ENCODE measurements at places on chromosomes 2 and 18. TPM values are rescaled to one million over a fixed set of nuclear protein-coding genes. Genes with fewer than 3 reads are reported as not detected.

DNA sequence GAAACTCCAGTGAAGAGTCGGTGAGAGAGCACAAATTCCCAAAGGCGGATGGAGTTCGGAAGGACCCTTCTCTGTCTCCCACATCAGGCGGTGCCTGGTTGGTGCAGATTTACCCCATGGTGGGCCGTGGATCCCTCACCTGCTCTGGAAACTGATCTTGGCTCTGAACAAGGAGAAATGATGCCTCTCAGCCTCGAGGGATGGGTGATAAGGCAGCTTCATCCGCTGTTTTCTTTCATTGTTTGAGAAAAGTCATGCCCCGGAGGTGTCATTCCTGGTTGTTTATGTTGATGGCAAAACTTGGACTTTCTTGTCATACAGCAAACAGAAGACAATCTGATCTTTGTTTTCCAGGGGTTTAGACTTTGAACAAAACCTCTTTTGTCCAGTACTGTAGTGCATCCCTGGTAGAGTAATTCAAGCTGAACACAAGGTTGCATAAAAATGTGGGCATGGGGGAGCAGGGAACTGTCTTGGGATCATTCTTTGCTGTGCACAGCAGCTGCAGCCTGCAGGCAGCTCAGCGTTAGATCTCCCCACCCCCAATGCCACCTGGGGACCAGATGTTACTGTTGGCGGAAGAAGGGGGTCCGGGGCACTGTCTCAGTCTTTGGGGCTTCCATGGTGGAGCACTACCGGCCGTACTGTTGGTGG lies 81.3 kb downstream of the NFATC1 start:
- DNase-seq, result peak; percentile 27
- H3K27ac ChIP-seq, result no peak overlapping the region
- no peaks in the 10 kb centered on the region for H3K27me3 ChIP-seq
- H3K4me3 ChIP-seq, result no peak overlapping the region
- H3K4me1 ChIP-seq, result no peaks in the 10 kb centered on the region

- H3K27ac ChIP-seq, result no peak overlapping the region
- no peak overlapping the region for H3K4me3 ChIP-seq
- H3K4me1 ChIP-seq, result no peaks in the 10 kb centered on the region
Observed at GRCh38 chr2:6813573-6813972, 52.1 kb downstream of the CMPK2 start.

GRCh38 chr2:198456418-198456817 lies 652.0 kb downstream of the PLCL1 start:
- no peaks in the 10 kb centered on the region for H3K27me3 ChIP-seq
- no peaks in the 10 kb centered on the region for H3K4me1 ChIP-seq
- DNase-seq, result no peak
- H3K36me3 ChIP-seq, result no peaks in the 10 kb centered on the region
- H3K27ac ChIP-seq, result no peak overlapping the region

DNA sequence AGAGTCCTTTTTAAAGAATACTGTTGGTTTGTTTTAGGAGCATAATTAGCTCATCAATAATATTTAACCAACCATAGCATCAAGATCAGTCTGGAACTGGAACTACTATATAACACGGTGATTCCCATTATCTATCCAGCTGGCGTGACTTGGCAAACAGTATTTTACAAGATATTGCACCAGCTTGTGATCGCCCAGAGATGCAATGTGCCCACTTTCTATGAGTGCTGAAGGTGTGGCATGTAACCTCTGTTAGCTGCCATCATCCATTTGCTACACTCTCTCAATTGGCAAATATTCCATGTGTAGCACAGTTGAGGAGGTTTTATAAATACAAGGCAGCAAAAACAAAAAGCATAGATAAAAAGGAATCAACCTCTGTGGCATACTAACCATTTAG lies 64.9 kb downstream of the FIGN start:
- no peaks in the 10 kb centered on the region for H3K4me1 ChIP-seq
- no peak for DNase-seq
- no peak overlapping the region for H3K27ac ChIP-seq

ERBB4 gene
- 6.4 TPM for total RNA-seq

GRCh38 chr2:166653185-166653813 lies 159.2 kb upstream of the SCN7A start:
- no peak for DNase-seq
- H3K4me3 ChIP-seq, result no peak overlapping the region
- no peaks in the 10 kb centered on the region for H3K4me1 ChIP-seq
- H3K36me3 ChIP-seq, result no peaks in the 10 kb centered on the region
- no peak overlapping the region for H3K27ac ChIP-seq

DNA sequence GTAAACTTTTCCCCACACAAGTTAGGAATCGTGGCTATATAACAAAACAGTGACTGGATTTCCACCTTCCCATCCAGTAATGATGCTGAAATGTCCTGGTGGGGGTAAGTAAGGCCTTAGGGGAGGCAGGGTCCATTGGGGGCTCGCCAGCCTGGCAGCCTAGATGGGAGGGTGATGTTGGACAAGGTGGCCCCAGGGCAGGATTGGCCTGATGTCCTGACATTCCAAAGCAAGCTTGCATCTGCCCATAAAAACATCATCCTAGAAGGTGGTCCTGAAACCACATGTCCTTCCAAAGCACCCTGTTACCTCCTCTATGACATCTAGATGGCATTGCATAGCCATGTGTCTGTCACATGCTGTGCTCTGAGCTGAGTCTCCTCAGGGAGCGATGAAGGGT lies 54.1 kb upstream of the RAB6C start:
- DNase-seq, result no peak
- H3K27ac ChIP-seq, result no peak overlapping the region
- peaks cover 49% of the 10 kb centered on the region for H3K27me3 ChIP-seq
- H3K4me1 ChIP-seq, result no peaks in the 10 kb centered on the region
- no peak overlapping the region for H3K4me3 ChIP-seq

DNA sequence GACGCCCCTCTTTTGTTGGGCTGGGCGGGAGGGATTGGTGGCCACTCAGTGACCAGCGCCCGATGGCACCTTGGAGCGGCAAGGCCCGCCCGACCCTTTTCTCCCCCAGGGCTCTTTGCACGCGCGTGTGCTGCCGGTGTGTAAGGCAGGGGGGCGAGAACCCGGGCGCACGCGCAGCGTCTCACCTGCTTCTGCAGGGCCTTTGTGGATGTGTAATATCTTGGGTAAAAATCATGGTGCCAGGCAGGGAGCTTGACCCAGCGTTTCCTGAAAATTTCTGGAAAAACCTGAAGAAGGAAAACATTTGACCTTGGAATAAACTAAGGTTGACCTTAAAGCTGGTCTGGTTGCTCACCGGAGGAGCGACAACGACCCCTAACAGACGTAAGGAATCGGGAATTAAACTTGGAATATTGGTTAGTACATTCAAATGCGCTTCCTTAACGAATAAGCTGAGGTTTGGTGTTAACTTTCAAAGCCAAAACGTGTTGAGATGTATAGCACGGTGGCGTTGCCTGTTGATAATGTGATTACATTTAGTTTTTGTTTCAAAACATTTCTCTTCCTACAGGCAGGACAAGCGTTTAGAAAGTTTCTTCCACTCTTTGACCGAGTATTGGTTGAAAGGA lies 438 bp downstream of the HSPE1 start:
- peak overlapping the region; percentile 100 for H3K27ac ChIP-seq
- peaks cover 43% of the 10 kb centered on the region for H3K36me3 ChIP-seq
- peak overlapping the region; percentile 94 for H3K4me3 ChIP-seq

GRCh38 chr2:42698940-42699339 lies 65.0 kb downstream of the OXER1 start:
- no peaks in the 10 kb centered on the region for H3K27me3 ChIP-seq
- no peak overlapping the region for H3K4me3 ChIP-seq
- DNase-seq, result no peak

DNA sequence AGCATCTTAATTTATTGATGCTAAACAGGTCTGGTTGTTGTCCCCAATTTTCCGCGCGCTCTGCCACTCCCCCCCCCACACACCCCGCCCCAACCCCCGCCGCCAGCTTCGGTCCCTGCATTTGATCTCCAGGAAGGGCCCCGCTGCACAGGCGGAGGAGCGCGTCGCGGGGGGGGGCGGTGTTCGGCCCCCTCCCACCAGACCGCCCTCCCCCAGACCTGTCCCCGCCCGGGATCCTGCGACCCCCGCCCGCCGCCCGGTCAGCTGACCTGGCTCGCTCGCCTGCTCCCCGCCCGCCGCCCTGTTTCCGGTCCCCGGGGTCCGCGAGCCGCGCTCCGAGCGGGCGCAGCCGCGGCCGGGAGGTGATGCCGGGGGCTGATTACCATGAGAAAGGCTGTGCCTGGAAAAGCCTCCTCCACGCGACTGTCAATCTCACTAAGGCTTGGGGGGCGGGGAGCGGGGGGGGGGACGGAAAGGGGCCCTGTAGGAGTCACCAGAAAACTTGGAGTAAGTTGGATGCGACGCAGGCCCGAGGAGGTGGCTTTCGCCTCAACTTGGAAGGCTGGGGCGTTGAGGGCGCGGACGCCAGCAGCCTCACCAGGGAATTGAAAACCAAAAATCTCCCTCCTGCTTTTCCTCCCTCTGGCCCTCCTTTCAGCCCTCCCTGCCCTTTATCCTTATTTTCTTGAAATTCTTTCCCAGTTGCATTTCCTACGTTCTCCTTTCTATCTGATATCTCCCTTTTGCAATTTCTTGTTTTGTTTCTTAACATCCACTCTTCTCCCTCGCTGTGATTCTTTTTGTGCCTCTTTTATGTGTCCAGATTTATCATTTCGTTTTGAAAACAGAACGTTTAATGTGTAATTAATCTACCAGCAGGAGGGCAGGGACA lies 4.4 kb upstream of the ZEB2 start:
- H3K4me1 ChIP-seq, result no peaks in the 10 kb centered on the region
- peaks cover 51% of the 10 kb centered on the region for H3K27me3 ChIP-seq
- H3K27ac ChIP-seq, result peak overlapping the region; percentile 89
- peak; percentile 75 for DNase-seq
- peak overlapping the region; percentile 24 for H3K4me3 ChIP-seq
- H3K36me3 ChIP-seq, result no peaks in the 10 kb centered on the region

GRCh38 chr2:230738924-230739323 lies 26.3 kb downstream of the CAB39 start:
- DNase-seq, result no peak
- peaks cover 50% of the 10 kb centered on the region for H3K4me1 ChIP-seq
- no peak overlapping the region for H3K4me3 ChIP-seq
- H3K27me3 ChIP-seq, result no peaks in the 10 kb centered on the region

- no peaks in the 10 kb centered on the region for H3K36me3 ChIP-seq
- no peak for DNase-seq
- no peaks in the 10 kb centered on the region for H3K27me3 ChIP-seq
- H3K4me1 ChIP-seq, result no peaks in the 10 kb centered on the region
- no peak overlapping the region for H3K27ac ChIP-seq
Observed at GRCh38 chr2:207437524-207438143, 92.1 kb upstream of the CREB1 start.

UGT1A3 gene
- not detected for total RNA-seq

- DNase-seq, result no peak
- no peaks in the 10 kb centered on the region for H3K4me1 ChIP-seq
- no peaks in the 10 kb centered on the region for H3K27me3 ChIP-seq
- no peaks in the 10 kb centered on the region for H3K36me3 ChIP-seq
- no peak overlapping the region for H3K4me3 ChIP-seq
- no peak overlapping the region for H3K27ac ChIP-seq
Observed at GRCh38 chr2:104140361-104140760, 713.6 kb upstream of the POU3F3 start.

- H3K27ac ChIP-seq, result no peak overlapping the region
- no peak for DNase-seq
- no peaks in the 10 kb centered on the region for H3K4me1 ChIP-seq
- H3K4me3 ChIP-seq, result no peak overlapping the region
- no peaks in the 10 kb centered on the region for H3K36me3 ChIP-seq
Observed at GRCh38 chr2:100741880-100742276, 78.1 kb upstream of the NPAS2 start.

DNA sequence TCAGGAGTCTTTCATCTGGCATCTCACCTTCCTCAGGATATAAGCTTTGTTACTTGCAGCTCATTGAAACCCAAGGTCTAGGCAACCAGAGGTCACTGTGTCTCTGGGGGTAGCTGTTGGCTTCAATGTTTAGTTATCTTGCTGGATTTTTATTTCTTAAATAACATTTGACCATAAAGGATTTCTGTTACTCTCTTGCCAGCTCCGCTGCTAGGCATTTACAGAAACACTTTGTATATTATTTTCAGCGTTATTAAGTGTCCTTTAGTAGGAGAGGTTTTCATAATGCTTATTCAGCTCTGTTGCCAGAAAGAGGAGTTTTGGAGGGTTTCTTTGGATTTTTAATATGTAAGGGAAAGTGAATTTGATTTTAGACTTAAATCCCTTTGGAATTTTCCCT lies 61.4 kb downstream of the QPCT start:
- no peaks in the 10 kb centered on the region for H3K27me3 ChIP-seq
- no peaks in the 10 kb centered on the region for H3K4me1 ChIP-seq
- no peak overlapping the region for H3K27ac ChIP-seq

GPR35 gene
- 6.0 TPM for total RNA-seq

AKAIN1 gene
- total RNA-seq, result not detected

- peak; percentile 31 for DNase-seq
- no peaks in the 10 kb centered on the region for H3K4me1 ChIP-seq
- H3K27me3 ChIP-seq, result no peaks in the 10 kb centered on the region
Observed at GRCh38 chr2:136582628-136583205, 182.6 kb upstream of the THSD7B start.

DNA sequence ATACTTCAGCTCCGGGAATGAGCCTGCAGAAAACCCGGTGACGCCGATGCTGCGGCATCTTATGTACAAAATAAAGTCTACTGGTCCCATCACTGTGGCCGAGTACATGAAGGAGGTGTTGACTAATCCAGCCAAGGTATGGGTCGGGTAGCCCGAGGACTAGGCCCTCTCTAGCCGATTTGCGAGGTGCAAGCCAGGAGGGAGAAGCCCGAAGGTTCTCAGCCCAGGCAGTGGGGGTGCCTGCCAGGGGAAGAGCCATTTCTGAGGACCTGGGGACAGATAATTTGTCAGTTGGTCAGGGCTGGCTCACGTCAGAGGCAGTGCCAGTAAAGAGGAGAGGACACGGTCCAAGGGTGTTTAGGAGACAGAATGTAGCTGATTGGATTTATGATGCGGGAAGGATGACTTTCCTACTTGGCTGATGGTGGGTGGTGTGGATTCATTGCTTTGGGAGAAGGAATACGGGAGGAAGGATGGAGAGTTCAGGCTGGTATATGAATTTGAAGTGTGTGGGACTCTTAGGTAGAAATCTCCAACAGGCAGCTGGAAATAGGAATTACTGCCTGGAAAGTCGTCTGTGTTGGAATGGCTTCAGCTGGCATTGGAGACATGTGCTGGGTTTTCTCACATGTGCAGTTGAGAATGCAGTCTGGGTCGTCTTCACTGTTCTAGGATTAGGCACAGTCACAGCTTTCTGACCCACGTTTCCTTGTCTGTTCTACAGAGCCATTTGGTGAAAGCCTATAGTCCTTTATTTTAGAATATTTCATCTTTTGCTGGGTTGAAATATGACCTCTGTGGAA lies 874 bp downstream of the NDUFAF7 start:
- H3K36me3 ChIP-seq, result no peaks in the 10 kb centered on the region
- H3K4me3 ChIP-seq, result peak overlapping the region; percentile 78

GRCh38 chr2:8522687-8523086 lies 159.2 kb upstream of the ID2 start:
- no peak overlapping the region for H3K27ac ChIP-seq
- DNase-seq, result no peak
- no peak overlapping the region for H3K4me3 ChIP-seq
- H3K36me3 ChIP-seq, result no peaks in the 10 kb centered on the region
- peaks cover 59% of the 10 kb centered on the region for H3K4me1 ChIP-seq

FAM110C gene
- total RNA-seq, result 5.5 TPM

IL36RN gene
- not detected for total RNA-seq

GRCh38 chr2:45132551-45132950 lies 123.3 kb upstream of the SIX2 start:
- no peaks in the 10 kb centered on the region for H3K4me1 ChIP-seq
- DNase-seq, result no peak
- H3K27me3 ChIP-seq, result no peaks in the 10 kb centered on the region
- H3K4me3 ChIP-seq, result no peak overlapping the region
- H3K27ac ChIP-seq, result no peak overlapping the region

ABCG5 gene
- total RNA-seq, result not detected

- no peak overlapping the region for H3K4me3 ChIP-seq
- H3K4me1 ChIP-seq, result no peaks in the 10 kb centered on the region
- peaks cover 61% of the 10 kb centered on the region for H3K36me3 ChIP-seq
- no peaks in the 10 kb centered on the region for H3K27me3 ChIP-seq
- H3K27ac ChIP-seq, result no peak overlapping the region
Observed at GRCh38 chr18:79970419-79971133, 6.1 kb downstream of the HSBP1L1 start.

Measured in left lung (tissue), 14 donors.